ENCODE measurements at places on chromosomes 2 and 18.

DNA sequence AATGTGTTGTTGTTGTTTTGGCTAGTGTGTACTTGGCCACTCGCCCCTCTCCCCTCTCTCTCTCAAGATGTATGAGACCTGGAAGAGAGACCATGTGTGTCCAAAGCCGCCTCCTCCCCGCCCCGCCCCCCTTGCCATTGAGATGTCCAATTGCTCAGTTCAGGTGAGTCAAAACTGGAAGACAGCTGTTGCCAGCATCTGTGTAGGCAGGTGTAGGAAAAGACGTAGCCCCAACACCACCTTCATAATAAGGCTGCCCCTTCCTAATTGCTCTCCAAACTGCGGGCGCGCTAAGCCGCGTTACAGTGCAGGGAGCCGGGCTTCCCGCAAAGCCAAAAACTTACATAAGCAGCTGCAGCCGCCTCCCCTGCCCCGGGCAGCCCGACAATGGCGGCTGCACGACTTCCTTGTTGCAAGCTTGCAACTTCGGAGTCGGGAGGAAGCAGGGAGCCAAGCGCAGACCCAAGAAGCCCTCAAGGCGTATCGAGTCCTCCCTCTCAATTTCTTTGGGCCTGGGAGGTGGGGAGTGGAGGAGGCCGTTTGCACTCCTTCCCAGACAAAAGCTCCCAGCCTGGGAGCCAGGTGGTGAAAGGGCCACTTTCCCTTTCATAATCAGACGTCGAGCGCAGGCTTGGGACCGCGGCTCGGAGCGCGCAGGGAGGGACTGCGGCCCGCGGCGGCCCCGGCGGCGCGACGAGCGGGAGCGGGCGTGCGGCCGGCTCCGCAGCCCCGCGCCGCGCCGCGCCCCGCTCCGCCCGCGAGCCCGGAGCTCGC lies 882 bp downstream of the ZBTB14 start:
- H3K27me3 ChIP-seq: no peaks in the 10 kb centered on the region
- peak overlapping the region; percentile 83 for H3K4me3 ChIP-seq
- DNase-seq: peak; percentile 56
- peaks cover 26% of the 10 kb centered on the region for H3K4me1 ChIP-seq

DNA sequence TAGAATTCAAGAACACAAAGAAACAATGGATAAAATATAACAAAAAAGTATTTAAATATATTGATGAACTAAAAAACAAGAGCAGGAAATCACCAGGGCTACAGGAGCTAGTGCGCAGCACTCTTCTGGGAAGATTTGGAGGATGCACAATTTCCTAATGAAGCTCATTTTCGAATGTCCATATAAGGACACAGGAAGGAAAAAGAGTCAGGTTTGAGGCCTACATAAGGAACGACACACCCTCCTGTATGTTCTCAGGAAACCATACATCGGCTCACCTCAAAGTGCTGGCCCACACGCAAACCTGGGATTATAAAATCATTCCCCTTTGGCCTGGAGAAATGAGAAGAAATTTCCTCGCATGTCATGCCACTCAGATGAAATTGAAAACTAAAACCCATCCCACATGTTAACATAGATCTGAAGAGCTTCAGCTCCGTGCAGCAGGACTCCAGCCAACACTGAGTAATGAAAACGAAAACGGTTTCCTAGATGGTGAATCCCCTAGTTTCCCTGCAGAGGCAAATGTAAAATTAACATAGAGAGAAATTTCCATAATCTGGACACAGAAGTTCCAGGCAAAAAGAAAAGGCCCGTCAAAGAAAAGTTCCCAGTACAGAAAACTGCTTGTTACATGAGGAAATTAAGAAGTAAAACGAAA lies 825.8 kb downstream of the SOCS6 start:
- H3K4me1 ChIP-seq: no peaks in the 10 kb centered on the region
- no peak overlapping the region for H3K27ac ChIP-seq
- no peak for DNase-seq
- H3K27me3 ChIP-seq: no peaks in the 10 kb centered on the region

- DNase-seq: no peak
- H3K4me1 ChIP-seq: no peaks in the 10 kb centered on the region
- no peaks in the 10 kb centered on the region for H3K36me3 ChIP-seq
- H3K27me3 ChIP-seq: peaks cover 87% of the 10 kb centered on the region
- H3K4me3 ChIP-seq: no peak overlapping the region
These were observed 18.9 kb downstream of the TRPM8 start for GRCh38 chr2:233936089-233936488.

DNA sequence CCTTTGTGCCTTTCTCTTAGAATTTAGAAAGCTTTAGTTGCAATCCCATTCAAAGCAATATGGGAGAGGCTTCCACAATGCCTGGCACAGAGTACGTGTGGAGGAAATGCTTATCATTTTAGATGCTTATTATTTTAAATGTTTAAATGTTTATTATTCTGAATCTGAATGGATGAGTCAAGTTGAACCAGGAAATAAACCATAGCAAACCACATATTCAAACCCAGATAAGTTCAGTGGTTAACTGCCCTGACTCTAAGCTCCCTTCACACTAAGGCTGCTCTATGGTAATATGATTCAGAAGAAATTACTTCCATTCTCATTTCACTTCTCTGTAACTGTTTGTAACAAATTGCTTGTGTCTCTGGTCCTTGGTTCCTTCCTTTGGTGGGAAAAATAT lies 5.2 kb upstream of the PPP4R1 start:
- no peak overlapping the region for H3K4me3 ChIP-seq
- peaks cover 11% of the 10 kb centered on the region for H3K4me1 ChIP-seq
- H3K27ac ChIP-seq: no peak overlapping the region
- no peak for DNase-seq

GRCh38 chr2:177072090-177072489 lies 140.5 kb upstream of the HNRNPA3 start:
- no peak for DNase-seq
- H3K4me3 ChIP-seq: no peak overlapping the region
- H3K27me3 ChIP-seq: peaks cover 13% of the 10 kb centered on the region
- no peaks in the 10 kb centered on the region for H3K36me3 ChIP-seq
- no peaks in the 10 kb centered on the region for H3K4me1 ChIP-seq
- H3K27ac ChIP-seq: no peak overlapping the region

GRCh38 chr2:183564726-183565125 lies 440.5 kb downstream of the NUP35 start:
- no peak overlapping the region for H3K27ac ChIP-seq
- no peaks in the 10 kb centered on the region for H3K4me1 ChIP-seq
- H3K27me3 ChIP-seq: no peaks in the 10 kb centered on the region
- DNase-seq: no peak
- no peak overlapping the region for H3K4me3 ChIP-seq
- no peaks in the 10 kb centered on the region for H3K36me3 ChIP-seq
